Stimulated activated CD4-positive, alpha-beta T cell treated with anti-CD3 and anti-CD28 coated beads, Interleukin-12 subunit alpha, Interleukin-12 subunit beta, amount 100 ng/mL, for 4 hours (primary cell): ENCODE measurements at places on chromosomes 11 and 22.

- DNase-seq, result no peak
Observed at GRCh38 chr22:46030231-46030880, 53.4 kb upstream of the WNT7B start.

DNA sequence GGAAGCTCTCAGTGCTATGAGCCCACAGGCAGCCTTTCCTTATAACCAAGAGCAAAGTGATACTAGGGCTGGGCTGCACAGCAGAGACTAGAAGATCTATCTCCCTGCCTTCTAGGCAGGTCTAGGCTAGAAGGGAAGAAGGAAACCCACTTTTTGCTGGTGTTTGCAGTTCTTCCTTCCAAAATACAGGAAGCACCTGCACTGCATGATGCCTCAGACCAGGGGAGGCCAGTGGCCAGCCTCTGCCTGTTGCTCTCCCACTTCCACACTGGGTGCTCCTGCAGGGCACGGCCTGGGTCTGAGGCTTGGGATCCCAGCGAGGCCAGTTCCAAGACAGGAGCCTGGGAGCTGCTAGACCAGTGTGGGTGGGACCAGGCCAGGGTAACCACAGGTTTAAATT lies 6.0 kb upstream of the UCP3 start:
- no peak for DNase-seq

- DNase-seq, result no peak
Observed at GRCh38 chr11:117045196-117045595, 53.0 kb downstream of the SIK3 start.

DNA sequence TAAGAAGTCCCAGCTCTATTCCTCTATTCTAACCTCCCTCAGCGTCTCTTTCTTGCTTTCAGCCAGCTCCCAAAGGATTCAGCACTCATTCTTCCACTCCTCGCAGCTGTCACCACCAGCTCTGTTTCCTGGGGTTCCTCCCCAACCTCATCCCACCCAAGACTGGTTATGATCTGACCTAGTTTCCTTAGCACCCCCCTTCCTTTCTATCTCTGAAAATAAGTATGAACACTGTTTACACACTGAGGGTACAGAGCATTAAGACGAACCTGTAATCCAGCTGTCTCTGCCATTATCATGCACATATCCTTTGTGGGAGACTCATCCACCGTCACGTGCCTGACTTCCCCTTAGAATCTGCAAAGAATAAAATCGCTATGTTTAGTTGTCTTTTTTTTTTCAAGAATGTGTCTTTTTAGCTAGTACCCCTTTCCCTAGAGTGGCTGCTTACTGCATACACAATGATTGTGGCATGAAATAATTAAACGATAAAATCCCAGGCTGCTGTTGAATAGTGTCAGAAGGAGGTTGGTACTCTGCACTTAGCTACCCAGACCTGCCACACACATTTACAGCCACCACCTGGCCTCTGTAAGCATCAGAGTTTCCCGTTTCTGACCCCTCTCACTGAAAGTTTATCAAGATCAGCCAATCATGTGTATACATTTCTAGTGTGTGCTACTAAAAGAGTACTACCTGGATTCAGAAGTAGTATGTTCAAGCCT lies 26.9 kb upstream of the CSTF3 start:
- DNase-seq, result no peak

- no peak for DNase-seq
Observed at GRCh38 chr11:113989916-113990315, 15.0 kb downstream of the HTR3A start.

DNA sequence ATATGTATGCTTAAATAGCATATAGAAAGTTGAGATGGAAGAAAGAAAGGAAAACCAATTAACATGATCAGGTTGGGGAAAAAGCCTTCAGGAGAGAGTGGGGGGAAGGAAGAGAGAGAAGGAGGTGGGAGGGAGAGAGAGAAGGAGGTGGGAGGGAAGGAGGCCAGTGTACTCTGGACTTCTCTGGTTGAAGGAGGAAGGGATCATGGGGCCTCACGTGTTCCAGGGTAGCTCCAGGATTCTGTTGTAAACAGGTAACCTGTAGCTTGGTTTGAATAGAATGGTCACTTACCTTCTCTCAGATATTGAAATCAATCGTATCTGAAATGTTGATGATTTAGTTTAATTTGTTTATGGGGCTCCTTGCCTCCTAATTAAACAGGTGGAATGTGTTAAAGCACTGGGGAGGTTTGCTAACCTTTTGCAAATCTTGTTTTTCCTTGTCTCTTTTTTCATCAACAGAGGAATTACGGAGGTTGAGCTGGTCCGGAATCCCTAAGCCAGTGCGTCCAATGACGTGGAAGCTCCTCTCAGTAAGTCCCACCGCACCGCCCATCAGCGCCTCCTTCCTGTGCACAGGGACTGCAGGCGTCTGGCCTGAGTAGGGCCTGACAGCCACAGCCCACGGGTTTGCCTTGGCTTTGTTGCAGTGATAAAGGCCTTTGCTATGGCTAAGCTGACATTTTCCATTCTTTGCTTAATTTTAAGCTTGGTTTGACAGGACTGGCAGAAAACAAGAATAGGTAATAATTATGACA lies 115.9 kb downstream of the TBC1D22A start:
- no peak for DNase-seq

DNA sequence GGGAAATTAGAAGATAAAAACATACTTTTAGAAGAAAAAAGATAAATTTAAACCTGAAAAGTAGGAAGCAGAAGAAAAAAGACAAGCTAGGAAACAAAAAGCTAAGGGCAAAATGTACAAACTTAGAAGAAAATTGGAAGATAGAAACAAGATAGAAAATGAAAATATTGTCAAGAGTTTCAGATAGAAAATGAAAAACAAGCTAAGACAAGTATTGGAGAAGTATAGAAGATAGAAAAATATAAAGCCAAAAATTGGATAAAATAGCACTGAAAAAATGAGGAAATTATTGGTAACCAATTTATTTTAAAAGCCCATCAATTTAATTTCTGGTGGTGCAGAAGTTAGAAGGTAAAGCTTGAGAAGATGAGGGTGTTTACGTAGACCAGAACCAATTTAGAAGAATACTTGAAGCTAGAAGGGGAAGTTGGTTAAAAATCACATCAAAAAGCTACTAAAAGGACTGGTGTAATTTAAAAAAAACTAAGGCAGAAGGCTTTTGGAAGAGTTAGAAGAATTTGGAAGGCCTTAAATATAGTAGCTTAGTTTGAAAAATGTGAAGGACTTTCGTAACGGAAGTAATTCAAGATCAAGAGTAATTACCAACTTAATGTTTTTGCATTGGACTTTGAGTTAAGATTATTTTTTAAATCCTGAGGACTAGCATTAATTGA lies 1.0 kb downstream of the MALAT1 start:
- no peak for DNase-seq

GRCh38 chr11:11584937-11585336 lies 36.9 kb downstream of the GALNT18 start:
- no peak for DNase-seq

- DNase-seq, result no peak
Observed at GRCh38 chr11:129377739-129378138, 2.1 kb downstream of the BARX2 start.

- no peak for DNase-seq
Observed at GRCh38 chr22:50569041-50569459, 6.3 kb upstream of the SYCE3 start.

DNA sequence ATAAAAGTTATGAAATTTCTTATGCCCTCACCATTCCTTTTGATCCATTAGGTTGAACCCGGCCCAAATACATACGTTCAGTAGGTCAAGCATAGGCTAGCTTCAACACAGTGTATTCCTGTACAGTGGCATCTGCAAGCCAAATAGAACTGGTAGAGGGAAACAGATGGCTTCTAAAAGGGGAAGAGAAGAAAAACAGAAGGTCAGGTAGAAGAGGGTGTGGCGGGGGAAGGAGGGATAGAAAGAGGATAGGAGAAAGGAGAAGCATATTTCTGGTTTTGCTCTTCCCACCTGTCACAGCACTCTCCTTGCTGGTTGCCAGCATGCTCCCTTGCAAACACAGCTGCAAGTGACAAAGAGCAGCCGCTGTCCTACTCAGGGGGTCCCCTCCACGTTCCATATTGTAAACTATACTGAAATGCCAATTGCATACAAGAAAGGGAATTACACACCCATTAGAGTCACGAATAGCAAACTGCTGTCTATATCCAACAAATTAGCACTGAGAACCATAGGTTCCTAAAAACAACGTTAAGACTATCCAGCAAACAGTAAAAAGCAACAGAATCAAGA lies 71.8 kb downstream of the PHF21A start:
- no peak for DNase-seq

- no peak for DNase-seq
Observed at GRCh38 chr22:35459423-35459894, 59.5 kb downstream of the MCM5 start.

DNA sequence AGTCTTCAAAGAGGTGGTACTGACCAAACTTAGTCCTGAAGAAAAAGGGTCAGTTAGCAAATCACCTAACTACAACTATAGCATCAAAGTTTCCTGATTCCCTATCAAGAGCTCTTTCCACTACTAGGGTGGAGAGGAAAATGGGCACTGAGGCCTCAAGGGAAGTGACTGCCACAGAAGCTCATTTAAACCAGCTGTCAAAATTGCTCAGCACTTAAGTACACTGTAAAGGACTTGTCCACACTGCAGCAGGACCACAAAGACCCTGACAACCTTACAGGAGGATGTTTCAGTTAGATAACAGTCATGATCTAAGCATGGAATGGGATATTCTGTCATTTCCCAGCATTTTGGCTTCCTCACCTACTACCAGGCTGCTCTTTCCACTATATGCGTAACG lies 33.0 kb downstream of the FAM168A start:
- no peak for DNase-seq

DNA sequence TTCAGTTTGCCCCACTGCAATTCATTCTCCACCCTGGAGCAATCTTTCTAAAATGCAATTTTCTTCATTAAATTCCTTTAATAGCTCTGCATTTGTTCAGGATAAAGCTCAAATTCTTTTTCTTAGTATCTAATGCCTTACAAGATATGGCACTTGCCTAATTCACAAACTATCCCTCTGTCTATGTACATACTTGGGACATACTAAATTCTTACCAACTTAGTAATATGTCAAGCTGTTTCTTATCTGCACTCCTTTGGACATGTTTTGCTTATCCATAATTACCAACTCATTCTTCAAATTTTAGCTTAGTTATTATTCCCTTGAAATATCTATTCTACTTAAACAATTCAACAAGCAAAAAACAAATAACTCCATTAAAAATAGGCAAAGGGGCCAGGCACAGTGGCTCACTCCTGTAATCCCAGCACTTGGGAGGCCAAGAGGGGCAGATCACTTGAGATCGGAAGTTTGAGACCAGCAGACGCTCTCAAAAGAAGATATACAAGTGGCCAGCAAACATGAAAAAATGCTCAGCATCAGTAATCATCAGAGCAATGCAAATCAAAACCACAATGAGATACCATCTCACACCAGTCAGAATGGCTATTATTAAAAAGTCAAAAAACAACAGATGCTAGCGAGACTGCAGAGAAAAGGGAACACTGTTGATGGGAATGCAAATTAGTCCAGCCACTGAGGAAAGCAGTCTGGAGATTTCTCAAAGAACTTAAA lies 96.9 kb downstream of the FAM76B start:
- DNase-seq, result no peak

DNA sequence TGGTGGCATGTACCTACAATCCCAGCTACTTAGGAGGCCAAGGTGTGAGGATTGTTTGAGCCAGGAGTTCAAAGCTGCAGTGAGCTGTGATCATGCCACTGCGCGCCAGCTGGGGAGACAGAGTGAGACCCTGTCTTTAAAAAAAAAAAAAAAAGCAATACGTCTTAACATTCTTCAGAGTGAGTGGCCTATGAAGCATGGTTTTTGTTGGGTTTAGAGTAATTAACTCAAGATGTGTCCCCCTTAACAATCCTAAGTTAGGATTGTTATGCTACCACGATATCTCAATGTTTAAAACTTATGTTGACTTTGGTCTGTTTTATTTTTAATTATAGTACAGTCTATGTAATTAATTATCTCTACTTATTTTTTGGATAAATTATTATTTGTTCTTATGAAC lies 156.1 kb downstream of the HIPK3 start:
- no peak for DNase-seq

- DNase-seq, result no peak
Observed at GRCh38 chr11:116118138-116118470, 613.9 kb upstream of the CADM1 start.

- DNase-seq, result no peak
Observed at GRCh38 chr22:24981656-24982055, 29.1 kb downstream of the KIAA1671 start.

DNA sequence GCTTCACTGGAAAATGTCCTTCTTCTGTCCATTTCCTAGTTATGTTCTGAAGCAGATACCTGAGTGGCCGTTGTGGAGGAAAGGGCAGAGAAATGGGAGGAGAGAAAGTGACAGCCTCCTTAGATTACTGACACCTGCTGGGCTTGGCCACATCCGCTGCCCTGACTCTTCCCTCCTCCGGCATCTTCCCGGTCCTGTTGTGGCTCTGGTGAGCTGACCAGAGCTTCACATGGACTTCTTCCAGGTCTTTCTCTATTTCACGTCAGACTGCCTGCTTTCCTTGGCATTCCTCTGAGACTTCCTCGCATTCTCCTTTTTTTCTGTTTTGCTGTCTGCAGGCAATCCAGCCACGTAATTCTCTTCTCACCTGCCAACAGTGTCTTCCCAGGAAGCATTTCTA lies 138.7 kb upstream of the E2F8 start:
- no peak for DNase-seq

- DNase-seq, result peak; percentile 8
Observed at GRCh38 chr22:32389685-32390084, 22.4 kb downstream of the RTCB start.

DNA sequence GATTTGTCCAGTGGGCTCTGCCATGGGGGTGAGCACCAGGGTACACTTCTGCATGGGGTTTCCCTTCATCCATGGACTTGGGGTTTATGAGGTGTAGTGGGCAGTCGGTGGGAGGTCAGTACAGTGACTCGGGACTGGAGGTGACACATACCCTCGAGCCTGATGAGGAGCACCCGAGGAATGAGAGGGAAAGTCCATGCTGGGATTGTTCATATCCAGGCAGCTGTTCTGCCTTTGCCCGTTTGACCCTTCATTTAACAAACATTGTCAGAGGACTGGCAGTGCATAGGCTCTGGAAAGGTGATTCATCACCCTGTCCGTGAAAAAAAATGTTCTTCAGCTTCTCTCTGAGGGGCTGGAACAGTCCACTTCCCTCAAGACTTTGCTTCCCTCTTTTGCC lies 2.7 kb downstream of the NAV2 start:
- no peak for DNase-seq

GRCh38 chr22:47623066-47623762 lies 860.8 kb downstream of the TBC1D22A start:
- DNase-seq, result no peak
